ENCODE measurements at places on chromosomes 2 and 18.
A peak's percentile ranks its signal among the peaks of the same experiment; 100 is the strongest.

DNA sequence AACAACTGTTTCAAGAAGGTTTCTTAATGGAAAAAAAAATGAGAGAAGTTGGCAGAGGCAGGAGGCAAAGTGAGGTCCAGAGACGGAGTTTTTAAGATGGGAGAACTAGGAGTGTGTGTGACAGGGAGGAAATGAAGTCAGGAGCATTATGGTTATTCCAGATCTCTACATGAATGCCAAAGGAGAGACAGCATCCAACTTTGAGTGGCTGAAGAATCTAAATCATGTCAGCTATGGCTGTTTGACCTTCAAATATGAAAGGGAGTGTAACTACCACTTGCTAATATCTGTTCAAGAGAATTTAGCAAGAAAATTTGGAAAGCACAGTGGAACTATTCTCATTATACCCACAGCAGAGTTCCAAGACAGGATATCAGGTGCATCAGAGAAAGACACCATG is 81.2 kb upstream of the CCBE1 start:
- DNase-seq, result no peak

DNA sequence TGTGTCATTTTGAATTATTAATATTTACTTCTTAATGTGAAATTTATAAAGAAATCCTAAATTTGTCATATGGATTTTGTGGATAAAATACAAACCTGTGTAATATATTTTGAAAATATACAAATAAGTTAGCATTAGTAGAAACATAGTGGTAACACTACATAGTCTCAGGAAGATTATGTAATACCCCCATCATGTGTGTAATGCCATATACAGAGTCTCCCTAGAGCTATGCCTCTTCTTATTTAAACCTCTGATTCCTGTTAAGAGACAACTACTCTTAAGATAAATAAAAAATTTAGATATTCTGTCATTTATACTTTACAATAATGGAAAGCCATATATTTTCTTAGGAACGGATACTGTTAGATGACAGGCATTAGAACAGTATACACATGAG is 2012.0 kb upstream of the LRRTM1 start:
- DNase-seq, result no peak

DNA sequence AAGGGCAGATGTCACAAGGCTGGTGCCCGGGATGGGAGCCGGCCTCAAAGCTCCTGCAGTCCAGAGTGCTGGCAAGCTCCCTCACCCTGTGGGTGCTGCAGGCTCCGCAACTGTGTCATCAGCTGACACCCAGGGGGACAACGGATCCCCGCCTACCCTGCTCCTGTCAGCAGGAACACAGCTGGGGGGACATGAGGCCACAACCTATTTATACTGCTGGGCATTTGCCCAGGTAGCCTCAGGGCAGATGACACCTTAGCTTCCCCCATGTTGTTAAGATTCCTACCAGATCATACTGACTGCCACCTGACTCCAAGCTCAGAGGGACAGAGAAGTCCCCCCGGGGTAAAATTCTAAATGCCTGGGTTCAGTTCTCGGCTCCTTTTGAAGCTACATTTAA is 1.2 kb downstream of the ANKRD23 start:
- no peak for DNase-seq

- DNase-seq, result peak; percentile 1
These were observed 428.3 kb downstream of the MBD2 start for GRCh38 chr18:53796040-53796729.

DNA sequence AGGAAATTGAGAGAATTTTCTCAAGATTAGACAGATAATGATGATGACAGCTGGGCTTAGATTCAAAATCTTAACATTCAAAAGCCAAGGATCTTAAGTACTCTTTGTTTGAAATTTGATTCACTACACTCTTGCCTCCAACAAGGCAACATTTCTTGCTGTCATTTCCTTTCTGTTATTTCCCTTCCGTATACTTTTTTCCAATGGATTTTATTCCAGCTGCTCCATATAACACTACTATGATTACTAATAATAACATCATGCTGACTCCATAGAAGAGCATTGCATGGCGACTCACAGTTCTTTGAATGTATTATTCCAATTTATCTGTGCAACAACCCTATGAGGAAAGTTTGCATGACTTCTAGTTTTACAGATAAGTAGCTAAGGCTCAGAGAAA is 33.9 kb upstream of the CCDC102B start:
- DNase-seq, result no peak

All from LoVo (cell line).